ENCODE measurements at places on chromosomes 2 and 18.
A peak's percentile ranks its signal among the peaks of the same experiment; 100 is the strongest.

DNA sequence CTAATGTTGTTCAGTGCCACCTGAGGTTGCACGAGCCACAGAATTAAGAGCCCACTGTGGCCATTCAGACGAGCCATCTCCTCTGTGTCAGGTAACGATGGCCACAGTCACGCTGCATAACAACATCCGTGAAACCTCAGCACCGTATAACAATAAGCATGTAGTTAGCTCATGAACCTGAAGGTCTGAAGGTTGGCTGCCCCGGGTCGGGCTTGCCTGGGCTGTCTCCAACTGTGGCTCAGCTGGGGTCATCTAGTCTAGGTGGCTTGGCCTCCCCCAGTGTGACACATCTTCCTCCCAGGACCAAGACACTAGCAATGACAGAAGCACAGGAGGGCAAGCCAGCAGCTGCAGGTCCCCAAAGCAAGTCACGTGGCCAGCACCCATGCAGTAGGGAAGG is 258.0 kb downstream of the GLI2 start:
- no peak for DNase-seq

- no peak for DNase-seq
These were observed 243.6 kb upstream of the EPAS1 start for GRCh38 chr2:46053564-46053963.

DNA sequence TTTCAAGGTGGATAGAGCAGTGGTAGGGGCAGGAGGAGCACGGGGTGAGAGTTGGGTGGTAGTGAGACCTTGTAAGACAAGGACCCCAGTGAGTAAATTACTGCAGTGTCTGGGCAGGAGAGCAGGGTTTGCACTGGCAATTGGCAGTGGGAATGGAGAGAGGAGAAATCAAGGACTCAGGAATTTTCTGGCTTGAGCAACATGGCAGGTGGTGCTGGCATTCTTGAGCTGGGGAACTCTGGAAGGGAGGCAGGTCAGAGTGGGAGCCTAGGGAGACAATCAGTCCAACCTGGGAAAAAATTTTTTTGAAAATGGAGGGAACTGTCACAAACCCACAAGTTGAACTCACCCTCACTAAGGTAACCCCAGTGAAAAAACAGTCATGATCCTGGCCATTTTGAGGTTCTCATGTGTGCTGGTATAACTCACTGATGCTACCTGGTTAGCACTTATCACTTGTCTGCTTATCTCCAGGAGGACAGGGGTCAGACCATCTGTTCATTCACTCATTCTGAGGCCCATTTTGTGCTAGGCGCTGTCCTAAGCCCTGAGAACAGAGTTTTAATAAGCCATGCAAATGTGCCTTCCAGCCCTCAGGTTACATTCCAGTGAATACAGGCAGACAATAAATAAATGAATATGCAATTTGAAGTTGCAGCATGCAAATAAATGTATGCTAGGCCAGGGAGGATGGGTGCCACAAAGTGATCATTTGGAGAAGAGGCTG is 92.2 kb upstream of the SEC11C start:
- no peak for DNase-seq

DNA sequence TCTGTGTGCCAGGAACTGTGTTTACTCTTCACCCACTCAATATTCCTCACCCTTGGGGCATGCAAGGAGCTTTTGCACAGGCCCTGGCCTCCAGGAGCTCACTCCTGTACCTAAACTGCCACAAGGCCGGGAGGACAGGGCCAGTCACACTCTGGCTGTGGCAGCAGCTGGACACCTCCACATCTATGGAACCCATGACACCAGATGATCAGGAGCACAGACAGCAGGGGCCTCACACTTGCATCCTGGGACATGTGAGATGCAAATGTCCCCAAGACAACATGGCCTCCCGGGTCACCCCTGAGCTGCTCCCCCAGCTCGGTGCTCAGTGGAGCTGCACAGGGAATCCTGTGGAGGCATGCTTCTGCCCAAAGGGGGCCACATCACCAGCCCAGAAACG is 61.8 kb upstream of the SLC66A3 start:
- DNase-seq: no peak

DNA sequence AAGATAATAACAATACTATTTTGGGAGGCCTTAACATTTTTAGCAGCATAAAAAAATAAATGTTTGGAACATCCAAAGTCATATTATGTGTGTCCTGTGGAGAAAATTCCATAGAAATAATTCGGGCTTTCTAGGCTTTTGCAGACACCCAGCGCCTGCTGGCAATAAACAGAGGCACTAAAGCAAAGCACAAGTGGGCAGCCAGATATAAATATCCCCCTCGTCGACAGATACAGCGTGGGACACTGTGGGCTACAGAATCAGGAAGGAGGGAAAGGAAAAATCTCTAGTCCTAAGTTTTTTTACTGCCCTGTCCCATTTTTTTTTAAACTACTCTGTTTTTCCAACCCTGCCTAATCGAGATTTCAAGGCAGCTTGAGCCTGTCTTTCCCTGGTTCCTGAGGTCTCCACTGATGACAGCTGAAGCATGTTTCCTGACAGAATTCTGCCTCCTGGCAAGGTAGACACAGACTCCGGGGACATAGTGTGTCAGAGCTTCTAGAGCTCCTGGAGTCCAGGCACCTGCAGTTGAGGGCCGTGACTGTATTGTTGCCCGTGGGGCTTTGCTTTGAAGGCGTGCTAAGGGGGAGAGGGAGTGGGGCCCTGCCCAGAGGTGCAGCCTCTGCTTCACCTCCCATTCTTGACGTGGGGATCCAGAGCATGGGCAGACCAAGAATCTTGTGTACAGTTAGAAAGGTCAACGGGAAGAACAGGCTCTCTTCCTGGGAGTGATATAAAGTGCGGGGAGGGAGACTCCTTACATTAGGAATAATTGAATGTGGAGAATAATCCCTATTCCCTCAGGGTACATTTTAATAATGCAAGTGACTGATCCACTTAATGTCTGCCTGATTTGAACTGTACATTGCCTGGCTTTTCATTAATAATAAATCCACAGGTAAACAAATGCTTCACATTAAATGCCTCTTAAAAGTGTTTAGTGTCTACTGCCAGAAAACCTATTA is 232.3 kb downstream of the DCC start:
- no peak for DNase-seq

- no peak for DNase-seq
These were observed 25.8 kb upstream of the SLC14A2 start for GRCh38 chr18:45589356-45590035.

DNA sequence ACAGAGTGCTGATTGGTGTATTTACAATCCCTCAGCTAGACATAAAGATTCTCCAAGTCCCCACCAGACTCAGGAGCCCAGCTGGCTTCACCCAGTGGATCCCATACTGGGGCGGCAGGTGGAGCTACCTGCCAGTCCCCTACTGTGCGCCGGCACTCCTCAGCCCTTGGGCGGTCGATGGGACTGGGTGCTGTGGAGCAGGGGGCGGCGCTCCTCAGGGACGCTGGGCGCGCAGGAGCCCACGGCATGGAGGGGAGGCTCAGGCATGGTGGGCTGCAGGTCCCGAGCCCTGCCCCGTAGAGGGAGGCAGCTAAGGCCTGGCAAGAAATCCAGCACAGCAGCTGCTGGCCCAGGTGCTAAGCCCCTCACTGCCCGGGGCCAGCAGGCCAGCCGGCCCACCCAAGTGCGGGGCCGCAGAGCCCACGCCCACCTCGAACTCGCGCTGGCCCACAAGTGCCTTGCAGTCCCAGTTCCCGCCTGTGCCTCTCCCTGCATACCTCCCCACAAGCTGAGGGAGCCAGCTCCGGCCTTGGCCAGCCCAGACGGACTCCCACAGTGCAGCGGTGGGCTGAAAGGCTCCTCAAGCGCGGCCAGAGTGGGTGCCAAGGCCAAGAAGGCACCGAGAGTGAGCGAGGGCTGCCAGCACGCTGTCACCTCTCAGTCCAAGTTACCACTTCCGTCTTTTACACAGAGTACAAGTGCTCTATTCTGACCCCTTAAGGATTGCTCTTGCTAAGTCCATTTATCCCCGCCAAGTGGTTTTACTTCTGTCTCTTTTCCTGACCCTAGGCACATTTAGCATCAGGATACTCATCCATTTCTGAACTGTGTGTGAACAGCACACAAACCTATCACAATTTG is 1.7 kb upstream of the RPE start:
- no peak for DNase-seq

DNA sequence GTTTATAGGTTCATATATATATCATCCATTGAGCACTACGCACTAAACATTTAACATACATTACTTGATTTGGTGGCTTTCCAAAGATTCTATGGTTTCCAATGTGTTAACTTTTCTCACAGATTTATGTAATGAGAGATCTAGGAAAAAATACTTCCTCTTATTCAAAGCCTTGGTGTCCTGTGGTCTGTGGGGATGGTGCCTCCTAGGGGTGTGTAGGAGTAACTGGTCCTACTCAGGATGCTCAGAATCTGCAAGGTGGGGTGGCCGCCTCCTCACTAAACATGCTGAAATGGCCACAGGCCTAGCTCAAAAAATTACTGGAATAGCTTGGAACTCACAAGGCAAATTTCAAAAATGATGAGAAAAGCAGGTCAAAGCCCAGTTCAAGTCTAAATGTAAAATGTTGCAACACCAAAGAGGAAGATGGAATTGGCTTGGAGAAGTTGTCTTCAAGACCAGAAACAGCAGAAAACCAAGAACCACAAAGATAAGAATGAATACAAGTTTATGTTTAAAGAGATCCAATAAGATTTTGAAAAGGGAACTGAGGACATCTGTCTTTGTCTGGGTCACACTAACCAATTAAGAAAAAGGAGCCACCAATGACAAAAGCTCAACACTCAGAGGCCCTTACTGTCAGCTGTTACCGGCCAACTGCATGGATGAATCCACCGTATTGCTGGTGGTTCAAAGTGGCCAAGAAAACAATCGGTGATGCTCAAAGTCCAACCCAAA is 11.5 kb downstream of the GPR55 start:
- peak; percentile 15 for DNase-seq

- DNase-seq: no peak
These were observed 145.0 kb downstream of the ZNF407 start for GRCh38 chr18:74742573-74743243.

DNA sequence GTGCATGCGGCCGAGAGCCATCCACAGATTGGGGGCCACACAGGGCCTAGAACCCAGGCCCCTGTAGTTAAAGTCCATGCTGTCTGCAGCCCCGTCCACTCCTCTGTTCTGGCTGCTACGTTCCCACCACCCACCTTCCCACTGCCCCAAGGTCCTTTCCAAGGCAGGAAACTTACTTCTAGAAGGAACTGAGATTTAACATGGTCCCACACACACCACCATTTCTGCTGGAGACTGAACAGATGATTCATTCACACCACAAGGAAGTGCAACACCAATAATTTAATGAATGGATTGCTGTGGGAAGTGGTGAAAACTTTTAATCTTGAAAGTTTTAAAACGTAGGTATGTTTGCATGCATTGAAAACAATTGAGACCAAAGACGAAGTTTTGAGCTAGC is 95.2 kb downstream of the LBH start:
- DNase-seq: no peak

GRCh38 chr18:31247574-31248199 is 70.3 kb upstream of the DSG1 start:
- DNase-seq: no peak

- no peak for DNase-seq
These were observed 54.1 kb upstream of the MEX3C start for GRCh38 chr18:51251625-51252024.

GRCh38 chr2:113148606-113149552 is 21.5 kb downstream of the IL1RN start:
- DNase-seq: no peak

- DNase-seq: no peak
These were observed 145.1 kb upstream of the PID1 start for GRCh38 chr2:229416116-229416694.

DNA sequence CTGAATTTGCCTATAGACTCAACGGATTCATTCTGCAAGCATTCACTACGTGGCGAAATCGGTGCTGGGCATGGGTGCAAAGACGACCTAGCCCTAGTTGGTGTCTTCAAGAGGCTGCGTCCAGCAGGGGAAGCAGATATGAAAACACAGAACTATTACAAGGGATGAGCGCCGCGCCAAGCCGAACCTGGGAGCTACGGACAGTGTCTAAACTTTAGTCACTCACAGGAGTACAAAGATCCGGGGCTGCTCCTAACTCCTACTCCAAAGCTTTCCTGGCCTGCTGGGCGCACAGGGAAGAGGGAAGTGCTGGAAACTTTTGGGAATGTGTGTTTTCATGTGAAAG is 732 bp upstream of the ANXA4 start:
- DNase-seq: peak; percentile 48

GRCh38 chr2:217826991-217827390 is 175.8 kb downstream of the TNS1 start:
- no peak for DNase-seq

DNA sequence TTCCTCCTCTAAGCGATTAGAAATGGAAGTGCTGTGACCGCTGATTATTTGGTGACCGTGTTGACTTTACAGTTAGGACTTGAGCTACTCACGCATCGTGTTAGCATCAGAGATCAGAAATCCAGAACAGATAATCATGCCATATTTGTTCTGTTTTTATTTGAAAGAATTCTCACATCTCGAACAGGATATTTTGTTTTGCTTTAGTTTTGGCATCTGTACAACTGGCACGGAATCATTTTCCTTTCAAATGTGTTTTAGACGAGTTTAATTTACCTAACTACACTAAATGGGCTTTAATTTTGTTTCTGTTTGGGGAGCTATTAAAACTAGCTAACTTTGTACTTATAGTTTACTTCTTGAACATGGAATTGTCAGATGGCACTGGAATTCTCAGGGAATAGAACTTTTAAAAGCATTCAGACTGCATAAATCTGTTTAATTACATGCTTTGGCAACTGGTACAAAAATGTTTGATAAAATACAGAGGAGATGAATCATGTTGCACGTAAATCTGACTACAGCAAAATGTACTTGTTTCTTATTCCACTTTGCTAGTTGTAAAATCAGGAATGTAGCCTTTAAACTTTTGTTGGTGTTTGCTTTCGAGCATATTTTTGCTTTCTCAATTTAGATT is 1.4 kb downstream of the ITPRID2 start:
- DNase-seq: peak; percentile 38

DNA sequence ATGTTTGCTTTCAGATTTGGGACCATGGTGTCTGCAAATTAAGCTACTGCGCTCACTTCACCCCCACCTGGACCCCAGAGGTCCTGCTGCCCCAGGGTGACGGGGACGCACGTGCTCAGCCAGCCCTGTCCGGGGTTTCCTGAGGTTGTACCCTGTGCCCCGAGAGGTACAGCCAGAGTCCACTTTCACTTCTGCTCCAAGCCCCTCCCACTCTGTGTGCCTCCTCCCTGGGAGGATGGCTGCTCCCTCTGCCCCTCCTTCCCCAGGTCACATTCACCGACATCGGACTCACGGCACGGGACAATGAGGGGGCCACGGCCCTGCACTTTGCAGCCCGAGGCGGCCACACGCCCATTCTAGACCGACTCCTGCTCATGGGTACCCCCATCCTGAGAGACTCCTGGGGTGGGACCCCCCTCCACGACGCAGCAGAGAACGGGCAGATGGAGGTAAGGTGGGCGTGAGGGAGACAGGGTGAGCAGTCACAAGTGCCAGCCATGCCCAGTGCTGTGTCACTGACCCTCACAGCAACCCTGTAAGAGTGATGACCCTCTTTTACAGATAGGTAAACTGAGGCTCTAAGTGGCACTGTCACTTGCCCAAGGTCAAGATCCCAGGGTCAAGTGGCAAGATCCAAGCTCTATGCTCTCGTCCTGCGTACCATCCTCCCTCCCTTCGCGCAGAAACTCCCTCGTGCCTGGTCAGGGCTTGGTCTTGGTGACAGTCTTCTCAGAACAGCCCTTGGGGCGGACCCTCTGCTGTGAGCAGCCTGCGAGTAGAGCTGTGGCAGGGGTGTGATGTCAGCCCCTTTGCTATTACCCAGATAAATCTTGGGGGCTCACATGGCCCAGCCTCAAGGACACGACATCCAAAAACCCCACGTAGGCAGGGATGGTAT is 7.6 kb downstream of the ESPNL start:
- no peak for DNase-seq

Measured in HCT116 (cell line).